Left ventricle myocardium inferior (tissue), 1 donor: ENCODE measurements at places on chromosomes 16 and 17.
A peak's percentile ranks its signal among the peaks of the same experiment; 100 is the strongest.

DNA sequence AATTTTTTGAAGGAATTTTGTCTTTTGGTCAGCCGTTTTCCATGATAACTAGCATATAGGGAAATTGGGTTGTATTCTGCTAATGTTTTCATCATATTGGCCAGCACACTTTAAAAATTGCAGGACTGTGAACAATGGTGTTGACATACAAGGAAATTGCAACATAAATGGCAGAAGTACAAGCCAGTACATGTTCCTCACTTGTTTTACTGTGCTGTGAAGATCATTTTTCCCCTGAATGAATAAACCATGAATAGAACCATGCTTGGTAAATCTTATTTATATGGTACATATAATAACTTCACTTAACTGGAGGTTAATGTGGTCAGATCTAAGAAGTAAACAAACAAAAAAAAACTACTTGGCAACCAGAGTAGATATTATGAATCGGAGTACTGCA is 22.8 kb downstream of the OMG start:
- DNase-seq, result no peak

DNA sequence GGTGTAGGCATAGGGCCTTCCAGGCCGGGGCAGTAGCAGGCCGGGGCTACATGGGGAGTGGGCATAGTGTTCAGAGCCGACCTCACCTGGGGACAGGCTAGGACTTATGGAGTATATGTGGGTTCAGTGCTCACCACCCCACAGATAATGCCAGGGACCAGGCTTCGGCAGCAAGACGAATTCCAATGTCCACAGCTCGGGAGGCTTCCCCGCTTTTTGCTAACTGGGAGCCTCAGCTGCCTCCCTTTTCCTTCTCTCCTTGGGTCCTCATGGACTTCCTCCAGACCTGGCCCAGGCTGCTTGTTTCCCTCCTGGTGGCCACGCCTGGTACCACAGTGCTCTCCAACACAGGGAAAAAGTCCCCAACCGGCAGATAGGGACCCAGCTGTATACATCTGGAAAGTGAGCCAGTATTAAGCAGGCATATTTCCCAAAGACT is 20.1 kb upstream of the SLC46A1 start:
- DNase-seq, result no peak

- peak; percentile 59 for DNase-seq
These were observed 685 bp downstream of the PAQR4 start for GRCh38 chr16:2969545-2970521.

GRCh38 chr17:9239793-9240658 is 218.7 kb downstream of the NTN1 start:
- peak; percentile 82 for DNase-seq

DNA sequence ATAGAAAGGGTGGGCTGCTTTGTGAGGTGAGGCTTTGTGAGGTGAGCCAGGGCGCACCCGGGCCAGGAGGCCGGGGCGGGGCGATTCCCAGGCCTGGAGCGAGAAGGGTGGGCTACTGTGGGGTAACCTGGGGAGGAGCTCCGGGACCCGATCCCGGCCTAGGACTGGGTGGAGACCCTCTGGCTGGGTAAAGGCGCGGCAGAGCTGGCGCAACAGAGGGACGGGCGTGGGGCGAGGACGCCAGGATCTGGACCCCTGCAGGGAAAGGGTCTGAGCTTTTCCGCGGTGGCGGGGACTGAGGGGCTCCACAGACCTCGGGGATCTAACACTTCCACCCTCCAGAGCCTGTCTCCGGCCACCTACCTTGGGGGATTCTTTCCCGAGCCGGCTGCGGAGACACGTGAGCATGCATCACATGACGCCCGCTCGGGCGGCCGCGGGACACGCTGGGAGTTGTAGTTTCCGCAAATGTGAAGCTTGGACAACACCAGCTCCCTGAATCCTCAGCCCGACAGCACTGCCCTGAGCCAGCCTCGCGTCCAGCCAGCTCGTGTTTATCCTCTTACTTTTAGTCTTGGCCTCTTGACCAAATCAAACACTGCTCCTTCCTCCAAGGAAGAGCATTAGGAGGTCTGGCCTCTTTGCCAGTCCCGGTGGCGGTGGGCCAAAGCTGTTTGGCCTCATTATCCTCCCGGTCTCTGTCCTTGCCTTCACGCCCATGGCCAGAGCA is at the start of gene SLC38A7:
SLC38A7 (minus strand) TSS at position 417 of the 730 bp plus-strand sequence. CDS start 4,644 bp downstream, outside the sequence.
- peak; percentile 89 for DNase-seq

- peak; percentile 69 for DNase-seq
These were observed 662 bp upstream of the TUBB3 start for GRCh38 chr16:89922477-89922883.

DNA sequence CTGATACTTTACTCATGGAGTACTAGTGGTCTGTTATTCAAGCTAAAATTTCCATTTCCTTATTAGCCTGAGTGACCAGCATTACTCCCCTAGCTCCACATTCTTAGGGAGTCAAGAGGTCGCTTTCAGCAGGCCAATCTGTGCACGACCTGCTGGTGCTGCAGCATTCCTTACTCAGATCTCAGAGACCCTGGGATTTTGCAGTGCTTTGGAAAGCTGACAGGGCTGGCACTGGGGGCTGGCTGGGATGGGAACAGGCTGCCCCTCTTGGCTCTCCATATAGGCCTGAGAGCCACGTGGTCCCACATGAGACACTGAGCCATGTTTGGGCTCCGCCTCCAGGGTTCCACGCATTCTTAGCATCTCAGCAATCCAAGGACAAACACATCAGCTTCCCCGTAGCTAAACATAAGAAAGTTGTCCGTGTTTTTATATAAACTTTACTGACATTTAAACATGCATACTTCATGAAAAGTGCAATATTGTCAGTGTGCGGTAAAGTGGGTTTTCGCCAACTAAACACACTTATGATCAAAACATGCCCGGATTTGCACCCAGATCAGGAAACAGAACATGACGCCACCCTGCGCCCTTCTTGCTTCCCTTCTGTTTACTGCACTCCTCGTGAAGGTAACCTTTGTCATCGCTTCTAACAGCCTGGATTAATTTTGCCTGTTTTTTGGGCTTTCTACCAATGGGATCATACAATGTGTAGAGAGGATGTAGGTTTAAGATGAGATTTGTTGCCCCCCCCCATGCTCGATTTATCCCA is 254.5 kb upstream of the CACNG5 start:
- DNase-seq, result peak; percentile 26

DNA sequence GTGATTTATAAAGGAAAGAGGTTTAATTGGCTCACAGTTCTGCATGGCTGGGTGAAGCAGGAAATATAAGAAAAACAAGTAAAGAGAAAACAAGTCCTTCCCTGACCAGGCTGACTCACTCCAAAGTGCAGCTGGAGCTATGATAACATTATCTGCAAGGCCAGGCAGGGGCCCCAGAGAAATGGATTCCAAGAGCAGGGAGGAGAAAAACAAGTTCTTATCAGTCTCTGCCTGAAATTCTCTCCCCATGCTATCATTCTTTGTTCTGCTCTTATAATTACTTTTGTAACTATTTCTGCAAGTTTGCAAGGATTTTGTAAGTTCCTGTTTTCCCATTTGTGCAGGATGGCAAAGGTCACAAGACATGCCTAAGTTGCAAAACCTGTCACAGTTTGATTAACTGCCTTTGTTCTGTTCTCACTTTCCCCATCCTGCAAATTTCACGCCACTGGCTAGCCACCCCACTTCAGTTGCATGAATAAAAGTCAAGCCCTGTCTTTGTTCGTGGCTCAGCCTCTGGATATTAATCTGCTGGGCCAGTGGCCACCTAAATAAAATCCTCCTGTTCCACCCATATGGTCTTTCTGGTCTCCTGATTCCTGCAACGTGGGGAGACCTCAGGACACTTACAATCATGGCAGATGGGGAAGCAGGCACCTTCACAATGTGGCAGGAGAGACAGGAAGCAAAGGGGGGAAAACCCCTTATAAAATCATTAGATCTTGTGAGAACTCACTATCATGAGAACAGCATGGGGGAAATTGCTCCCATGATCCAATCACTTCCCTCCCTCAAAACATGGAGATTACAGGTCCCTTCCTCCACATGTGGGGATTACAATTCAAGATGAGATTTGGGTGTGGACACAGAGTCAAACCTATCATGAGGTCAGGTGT is 13.1 kb downstream of the ABCA9 start:
- DNase-seq, result peak; percentile 65

DNA sequence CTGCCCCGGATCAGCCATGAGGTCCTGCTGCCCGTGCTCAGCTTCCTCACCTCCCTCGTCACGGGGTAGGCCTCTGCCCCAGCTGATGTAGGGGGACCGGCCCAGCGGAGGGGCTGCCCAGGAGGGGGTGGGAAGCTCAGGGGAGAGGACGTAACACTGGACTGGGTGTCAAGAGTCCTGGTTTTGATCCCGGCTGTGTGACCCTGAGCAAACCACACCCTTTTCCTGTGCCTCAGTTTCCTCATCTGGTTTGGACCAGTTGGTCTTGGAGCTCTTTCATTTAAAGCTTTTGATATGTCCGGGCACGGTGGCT is 6.6 kb downstream of the WDR81 start:
- no peak for DNase-seq

- DNase-seq, result peak; percentile 73
These were observed 54.2 kb downstream of the LDHD start for GRCh38 chr16:75062135-75062975.

DNA sequence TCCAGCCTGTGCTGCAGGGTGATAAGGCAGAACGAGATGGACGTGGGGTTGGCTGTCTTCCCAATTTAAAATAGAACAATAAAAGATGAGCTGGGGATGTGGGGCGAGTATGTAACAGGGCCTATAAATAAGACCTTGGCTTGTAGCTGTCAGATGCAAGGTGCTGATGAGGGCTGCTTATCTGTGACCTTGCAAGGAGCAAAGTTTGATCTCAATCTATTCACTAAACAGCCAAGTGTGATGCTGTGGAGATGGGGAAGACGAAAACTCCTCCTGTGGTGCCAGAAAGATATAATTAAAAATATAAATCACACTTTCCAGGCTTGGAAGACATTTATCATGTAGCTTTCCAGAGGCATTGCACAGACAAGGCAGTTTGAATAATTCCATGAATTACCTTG is 26.7 kb upstream of the TEX2 start:
- no peak for DNase-seq

GRCh38 chr17:78498848-78499247 is 78.3 kb downstream of the DNAH17 start:
- DNase-seq, result no peak

DNA sequence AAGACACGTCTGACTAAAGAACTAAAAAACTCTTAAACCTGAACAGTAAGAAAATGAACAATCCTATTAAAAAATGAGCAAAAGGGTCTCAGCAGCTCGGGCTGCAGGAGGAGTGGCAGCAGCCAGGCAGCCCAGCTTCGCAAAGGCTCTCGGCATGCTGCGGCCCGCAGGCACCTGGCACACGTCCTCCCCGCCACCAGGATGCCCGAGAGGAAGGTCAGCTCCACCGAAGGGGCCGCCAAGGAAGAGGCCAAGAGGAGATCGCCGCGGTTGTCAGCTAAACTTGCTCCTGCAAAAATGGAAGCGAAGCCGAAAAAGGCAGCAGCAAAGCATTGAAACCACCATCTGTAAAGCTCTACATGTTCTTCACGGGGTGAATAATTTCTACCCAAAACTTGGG is 173.5 kb downstream of the BCAS3 start:
- no peak for DNase-seq

DNA sequence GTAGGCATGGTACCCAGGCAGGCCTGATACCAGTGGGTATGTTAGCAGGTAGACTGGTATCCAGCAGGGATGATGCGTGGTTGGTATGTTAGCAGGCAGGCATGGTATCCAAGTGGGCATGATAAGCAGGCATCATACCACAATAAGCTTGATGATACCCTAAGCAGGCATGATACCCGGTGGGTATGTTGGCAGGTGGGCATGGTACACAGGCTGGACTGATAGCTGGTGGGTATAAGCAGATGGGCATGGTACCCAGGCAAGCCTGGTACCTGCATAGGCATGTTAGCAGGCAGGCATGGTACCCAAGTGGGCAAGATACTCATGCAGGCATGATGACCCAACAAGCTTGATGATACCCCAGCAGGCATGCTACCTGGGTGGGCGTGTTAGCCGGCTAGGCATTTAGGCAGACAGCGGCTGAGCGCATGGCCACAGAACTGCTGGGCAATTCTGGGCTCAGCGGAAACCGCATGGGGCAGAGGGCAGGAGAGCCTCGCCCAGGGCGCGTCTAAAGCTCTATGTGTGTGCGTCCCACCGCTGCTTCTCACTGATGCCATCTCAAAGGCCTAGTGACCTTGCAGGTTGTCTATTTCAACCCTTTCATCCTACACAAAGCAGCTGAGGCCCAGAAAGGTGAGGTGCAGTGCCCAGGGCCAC is 2.3 kb downstream of the SGSH start:
- DNase-seq, result no peak

- DNase-seq, result no peak
These were observed 8.0 kb upstream of the KRTAP2-4 start for GRCh38 chr17:41073676-41074075.

DNA sequence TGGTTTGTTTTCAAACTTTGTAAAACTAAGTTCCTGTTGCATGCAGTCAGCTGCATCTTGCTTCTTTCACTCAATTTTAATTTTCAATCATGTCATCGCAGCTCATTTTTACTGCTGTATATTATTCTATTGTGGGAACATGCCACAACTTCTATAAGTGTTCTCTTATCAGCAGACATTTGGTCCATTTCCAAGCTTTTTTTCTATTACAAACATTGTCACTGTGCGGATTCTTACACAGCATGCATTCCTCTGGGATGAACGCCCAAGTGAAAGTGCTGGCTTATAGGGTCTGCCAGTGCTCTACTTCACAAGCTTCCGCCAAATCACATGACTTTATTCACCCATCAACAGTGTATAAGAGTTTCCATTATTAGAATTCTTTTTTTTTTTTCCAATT is 22.7 kb downstream of the GINS3 start:
- DNase-seq, result peak; percentile 27

DNA sequence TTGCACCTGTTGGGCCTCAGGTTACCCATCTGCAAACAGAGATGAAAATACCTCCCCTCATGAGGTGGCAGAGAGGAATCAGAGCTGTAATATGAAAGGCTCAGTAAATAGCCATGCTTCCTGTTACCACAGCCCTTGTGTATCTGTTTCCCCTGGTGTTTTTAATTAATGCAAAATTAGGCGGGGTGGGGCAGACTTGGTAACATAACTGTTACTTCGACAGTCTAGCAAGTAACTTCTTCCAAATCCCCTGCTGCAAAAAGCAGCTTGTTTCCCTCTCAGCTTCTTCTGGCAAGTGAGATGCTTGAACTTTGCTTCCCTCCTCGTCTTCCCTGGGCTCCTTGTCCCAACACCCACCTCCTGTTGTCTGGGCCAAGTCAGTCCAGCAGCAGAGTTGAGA is 381.5 kb downstream of the CPPED1 start:
- no peak for DNase-seq

DNA sequence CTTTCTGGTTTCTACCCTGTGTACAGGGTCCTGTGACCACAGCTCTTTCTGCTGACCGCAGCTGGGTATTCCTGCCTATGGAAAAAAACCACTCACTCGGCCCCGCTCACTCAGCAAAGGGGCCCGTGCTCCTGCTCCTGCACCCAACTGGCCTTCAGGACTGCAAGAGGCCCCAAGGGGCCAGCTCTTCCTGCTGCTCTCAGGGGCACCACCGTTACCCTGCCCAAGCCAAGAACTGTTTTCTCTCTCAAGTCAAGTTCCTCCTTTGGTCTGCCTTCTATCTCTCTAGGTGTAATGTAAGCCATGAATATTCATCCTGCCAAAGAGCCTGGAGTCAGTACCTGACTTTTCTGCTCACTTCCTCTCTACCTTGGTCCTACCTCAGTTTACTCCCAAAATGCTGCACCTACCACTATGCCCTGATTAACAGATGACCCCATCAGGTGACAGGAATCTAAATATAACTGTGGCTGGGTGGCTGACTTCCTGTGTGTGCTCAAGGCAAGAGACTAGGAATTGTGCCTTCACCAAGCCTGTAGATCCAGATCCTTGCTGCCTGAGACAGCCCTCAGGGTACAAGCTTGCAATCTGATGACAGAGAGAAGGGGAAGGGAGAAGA is 20.4 kb upstream of the SCIMP start:
- DNase-seq, result no peak

GRCh38 chr17:32628271-32629044 is 141.7 kb downstream of the CDK5R1 start:
- no peak for DNase-seq
